ENCODE measurements at places on chromosomes 4 and X.

- no peak for DNase-seq
Observed at GRCh38 chrX:119622356-119623232, 16.4 kb upstream of the NKRF start.

DNA sequence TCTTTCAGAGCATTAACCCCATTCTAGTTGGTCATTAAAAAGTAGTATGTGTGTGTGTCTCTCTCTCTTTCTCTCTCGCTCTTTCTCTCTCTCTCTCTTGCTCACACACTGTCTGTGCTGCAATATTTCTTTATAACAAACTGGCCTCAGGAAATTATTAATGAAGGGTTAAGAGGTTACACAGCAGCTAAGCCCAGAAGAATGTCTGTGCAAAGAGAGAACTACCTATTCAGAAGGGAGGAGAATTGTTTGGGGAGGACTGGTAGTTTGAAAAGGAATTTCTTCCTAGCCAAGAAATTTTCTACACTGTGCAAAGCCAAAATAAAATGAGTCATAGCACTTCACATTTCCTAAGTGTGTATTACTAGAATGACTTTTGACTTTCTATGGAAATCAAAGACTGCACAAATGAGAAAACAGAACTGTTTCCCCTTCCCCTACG is 22.2 kb downstream of the PDGFC start:
- no peak for DNase-seq

- no peak for DNase-seq
Observed at GRCh38 chr4:38920677-38921076, 53.1 kb downstream of the FAM114A1 start.

- DNase-seq, result peak; percentile 87
Observed at GRCh38 chr4:102500696-102501446, at the start of gene NFKB1. Gene NFKB1, plus strand, starts transcription at chr4:102501359. Its CDS starts 24,160 bp downstream, at chr4:102525519.

- DNase-seq, result no peak
Observed at GRCh38 chr4:140944572-140944971, 188.4 kb upstream of the TBC1D9 start.

GRCh38 chr4:83231620-83232076 is 53.0 kb downstream of the COQ2 start:
- DNase-seq, result no peak

GRCh38 chr4:182832352-182833120 is 84.7 kb downstream of the DCTD start:
- no peak for DNase-seq

DNA sequence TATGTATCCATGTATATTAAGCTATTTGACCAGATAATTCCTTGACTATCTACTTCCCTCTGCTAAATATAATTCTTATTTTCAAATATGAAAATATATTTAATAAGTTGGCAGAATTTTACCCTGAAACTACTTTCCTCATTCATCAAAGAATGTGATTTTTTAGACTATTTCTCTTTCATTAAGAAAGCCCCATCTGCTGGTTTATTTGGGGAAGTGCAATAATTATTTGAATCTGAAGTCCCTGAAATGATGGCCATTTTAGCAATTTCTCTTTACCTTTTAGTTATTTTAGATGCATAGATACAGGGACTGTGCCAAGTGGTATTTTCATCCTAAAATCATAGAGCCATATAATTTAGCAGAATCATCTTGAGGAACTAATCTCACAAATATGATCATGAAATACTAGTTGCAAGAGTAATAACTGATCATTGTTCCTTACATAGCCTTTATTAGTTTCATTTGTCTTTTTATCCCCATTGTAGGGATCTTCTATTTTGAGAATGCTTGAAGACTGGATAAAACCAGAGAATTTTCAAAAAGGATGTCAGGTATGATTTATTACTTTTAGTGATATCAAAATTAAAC is 39.0 kb downstream of the ENPEP start:
- no peak for DNase-seq

- DNase-seq, result no peak
Observed at GRCh38 chr4:13704761-13705160, 77.2 kb upstream of the BOD1L1 start.

DNA sequence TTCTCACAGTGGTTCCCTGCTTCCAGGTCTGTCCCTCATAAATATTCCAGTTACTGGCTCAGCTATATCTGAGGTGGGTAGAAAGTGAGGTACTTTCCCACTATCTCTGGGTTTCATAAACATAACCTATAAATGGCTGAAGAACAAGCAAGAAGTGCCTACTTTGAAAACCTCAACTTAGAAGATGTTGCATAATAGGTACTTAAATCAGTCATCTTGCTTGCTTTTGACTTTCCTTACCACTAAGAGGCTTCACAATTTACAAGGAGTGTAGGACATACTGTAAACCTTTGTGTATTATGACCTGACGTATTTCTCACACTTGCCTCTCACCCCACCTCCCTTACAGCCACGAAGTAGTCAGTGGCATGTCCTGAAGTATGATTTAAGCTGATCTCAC is 145.9 kb downstream of the PCDH19 start:
- DNase-seq, result no peak

DNA sequence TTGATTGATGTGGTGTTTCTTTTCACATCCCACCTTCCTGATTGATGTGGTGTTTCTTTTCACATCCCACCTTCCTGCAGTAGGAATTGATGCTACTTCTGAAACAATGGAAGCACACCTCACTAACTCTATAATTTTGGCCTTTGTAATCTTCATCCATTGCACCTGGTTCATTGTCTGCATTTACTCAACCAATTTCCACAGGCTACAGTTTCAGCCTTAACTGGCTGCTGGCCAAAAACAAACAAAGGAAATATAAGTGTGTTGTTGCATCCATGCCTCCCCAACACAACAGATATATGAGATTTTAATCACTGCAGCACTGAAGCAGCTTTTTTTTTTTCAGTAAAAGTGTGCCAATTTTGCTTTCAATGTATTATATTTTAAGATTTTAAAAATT is 867.6 kb upstream of the PCDH7 start:
- DNase-seq, result no peak

DNA sequence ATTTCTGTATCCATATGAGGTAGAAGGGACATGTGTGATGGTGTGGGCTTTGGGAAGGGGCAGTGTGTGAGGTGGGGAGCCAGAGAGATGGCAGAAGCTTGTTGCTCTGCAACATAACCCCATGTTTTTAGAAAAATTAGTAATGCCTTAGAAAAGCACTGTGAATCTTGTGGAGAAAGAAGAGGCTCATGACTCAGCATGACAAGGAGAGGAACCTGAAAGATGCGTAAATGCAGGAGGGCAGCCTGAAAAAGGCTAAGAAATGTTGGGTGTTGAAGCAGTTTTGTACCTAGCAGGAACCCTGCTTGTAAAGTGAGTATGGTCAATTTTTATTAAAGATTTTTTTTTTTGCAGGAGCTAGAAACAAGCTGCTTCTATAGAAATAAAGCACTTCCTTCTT is 59.8 kb downstream of the ARSJ start:
- DNase-seq, result no peak

- DNase-seq, result no peak
Observed at GRCh38 chr4:1775731-1776500, 17.2 kb upstream of the FGFR3 start.

- no peak for DNase-seq
Observed at GRCh38 chr4:38109370-38109769, 149.2 kb downstream of the PTTG2 start.

- no peak for DNase-seq
Observed at GRCh38 chrX:7190157-7190556, 42.2 kb upstream of the PUDP start.

DNA sequence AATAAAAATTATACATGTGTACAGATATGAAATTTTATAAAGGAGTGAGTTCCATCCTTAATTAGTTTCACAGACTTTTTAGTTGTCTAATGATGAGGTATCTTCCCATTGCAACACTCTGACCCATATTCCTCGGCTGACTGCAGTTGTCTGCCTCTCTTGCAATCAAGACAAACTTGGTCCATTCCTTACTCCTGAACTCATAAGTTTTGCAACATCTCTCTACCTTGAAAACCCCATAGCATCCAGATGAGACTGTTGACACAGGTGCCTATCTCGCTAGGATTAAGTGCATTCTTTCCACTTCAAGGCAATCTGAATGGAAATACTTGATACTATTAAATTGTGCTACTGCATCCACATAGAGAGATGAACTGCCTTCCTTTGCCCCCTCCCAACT is 2.3 kb downstream of the XKRX start:
- DNase-seq, result no peak

DNA sequence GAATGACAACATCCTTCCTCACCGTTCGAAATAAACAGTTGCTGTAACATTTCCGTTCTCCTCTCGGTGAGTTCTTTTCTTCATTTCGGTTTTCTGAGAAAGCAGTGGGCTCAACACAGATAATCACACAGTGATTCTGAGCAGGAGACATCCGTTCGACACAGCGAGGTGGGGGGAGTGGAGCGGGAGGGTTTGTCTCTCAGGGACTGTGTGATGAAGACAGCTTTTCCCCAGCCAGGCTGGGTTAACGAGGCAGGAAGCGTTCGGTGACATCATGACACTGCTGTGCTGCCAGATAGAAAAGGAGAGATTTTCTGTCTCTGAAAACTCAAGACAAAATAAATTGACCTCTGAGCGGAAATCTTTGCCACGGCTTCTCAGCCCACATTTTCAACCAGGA is 119.3 kb downstream of the CRLF2 start:
- peak; percentile 5 for DNase-seq

DNA sequence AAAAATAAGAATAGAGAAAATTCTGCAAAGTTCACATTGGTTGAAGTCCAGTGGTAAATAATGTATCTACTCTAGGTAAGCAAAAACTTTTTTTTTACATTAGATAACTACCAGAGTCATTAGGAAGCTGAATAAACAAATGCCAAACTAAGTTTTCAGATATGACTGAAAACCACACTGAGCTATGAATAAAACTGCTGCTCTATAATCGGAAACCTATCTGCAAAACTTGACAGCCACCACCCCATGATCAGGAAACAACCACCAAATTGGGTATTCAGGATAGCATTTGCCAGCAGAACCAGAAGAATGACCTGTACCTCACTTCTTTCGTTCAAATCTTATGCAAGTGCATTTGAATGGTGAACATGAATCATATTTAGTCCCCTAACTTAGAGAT is 173.0 kb upstream of the TET2 start:
- no peak for DNase-seq

DNA sequence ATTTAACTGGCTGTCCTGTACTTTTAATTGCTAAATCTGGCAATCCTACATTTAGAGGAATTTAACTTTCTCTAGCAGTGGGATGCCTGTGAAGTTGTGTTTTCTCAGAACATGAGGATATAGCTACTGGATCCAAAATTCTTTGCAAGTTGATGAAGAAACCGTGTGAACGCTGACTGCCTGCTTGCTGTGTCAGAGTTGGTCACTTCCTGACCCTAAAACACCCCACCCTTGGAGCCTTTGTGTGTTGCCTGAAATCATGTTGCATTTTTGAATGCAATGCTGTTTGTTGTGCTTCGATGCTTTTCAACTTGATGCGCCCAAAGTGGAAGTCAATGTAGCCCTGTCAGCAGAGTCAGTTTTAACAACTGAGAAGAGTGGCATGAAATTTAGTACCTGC is 211.2 kb downstream of the ANK2 start:
- DNase-seq, result no peak

GRCh38 chr4:155787113-155787710 is 28.4 kb downstream of the GUCY1B1 start:
- DNase-seq, result no peak

DNA sequence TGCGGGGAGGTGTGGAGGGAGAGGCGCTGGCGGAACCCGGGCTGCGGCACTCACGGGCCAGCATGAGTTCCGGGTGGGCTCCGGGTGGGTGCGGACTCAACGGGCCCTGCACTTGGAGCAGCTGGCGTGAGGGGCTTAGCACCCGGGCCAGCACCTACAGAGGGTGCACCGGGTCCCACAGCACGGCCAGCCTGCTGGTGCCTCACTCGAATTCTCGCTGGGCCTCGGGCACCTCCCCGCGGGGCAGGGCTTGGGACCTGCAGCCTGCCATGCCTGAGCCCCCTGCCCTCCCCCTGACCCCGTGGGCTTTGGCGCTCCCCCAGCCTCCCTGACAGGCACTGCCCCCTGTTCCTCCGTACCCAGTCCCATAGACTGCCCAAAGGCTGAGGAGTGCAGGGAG is 10.8 kb upstream of the CAMK2D start:
- DNase-seq, result no peak

DNA sequence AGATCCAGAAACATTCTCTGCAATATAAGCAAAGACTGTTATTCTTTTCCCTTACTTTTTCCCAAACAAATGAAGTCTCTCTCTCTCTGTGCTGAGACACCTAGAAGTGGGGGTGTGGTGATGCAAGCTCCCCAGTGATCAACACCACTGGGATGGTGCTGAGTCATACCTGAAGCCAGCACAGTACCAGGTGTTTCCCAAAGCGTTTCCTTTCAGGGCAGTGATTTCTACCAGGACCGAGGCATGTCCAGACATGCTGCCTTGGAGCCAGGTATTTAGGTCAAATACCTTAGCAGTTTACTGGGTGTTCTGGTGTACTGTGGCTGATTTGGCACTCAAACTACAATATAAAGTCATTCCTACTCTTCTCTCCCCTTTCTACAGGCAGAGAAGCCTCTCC is 726.5 kb downstream of the FAM133A start:
- DNase-seq, result no peak

DNA sequence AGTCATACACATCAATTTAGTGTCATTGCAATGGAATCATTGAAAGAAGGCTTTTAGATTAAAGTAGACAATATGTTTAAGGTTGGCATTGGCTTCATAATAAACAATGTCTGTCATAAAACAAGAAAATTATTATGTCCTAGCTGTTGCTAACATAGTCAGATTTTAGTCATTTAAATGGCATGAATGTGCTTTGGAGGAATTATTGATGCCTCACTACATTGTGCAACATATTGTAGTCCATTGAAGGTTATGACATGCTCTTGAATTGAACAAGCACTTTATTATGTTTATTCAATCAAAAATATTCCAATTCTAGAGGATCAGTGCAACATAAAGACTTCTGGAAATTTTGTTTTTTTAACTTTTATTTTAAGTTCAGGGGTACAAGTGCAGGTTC is 489.8 kb upstream of the AMOT start:
- DNase-seq, result no peak

DNA sequence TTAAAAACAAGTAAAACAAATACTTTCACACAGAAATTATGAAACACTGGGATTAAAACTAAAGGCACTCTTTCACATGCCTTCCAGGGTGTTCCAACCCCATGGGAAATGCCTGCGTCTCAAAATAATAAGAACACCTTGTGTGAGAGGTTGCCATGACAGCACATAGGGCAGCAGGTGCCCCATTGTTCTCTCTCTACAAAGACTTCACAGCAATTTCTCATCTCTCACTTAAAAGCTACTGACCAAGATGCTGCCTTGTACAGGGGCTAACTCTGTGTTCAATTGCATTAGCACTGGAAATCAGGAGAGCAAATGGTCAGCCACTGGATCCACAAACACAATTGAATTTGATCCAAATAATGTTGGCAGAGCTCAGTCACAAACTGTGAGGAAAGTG is 102.5 kb upstream of the GALNTL6 start:
- no peak for DNase-seq

Measured in stimulated activated CD8-positive, alpha-beta memory T cell treated with anti-CD3 and anti-CD28 coated beads, Interleukin-15, amount 100 ng/mL, for 4 hours (primary cell).